Endothelial cell of umbilical vein (primary cell): ENCODE measurements at places on chromosomes 4 and X. TPM values are rescaled to one million over a fixed set of nuclear protein-coding genes. Genes with fewer than 3 reads are reported as not detected.

DNA sequence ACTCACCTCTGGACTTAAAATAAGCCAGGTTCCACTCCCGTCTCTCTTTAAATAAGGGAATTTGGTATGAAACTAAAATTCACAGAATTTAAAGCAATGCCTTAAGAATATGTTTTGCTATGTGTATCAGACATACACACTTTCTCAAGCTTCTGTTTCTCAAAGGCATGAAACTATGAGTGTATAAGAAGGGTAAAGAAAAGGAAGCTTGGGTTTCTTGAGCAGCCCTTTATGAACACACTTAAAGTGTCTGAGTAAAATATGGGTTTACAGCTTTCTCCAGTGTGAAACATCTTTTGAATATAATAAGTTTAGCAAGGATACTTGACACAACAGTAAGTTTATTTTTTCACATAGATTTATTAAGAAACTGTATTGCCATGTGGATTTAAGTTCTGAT, 370.5 kb downstream of the TMA16 start:
- no peak for DNase-seq

Gene SPANXD
- polyA plus RNA-seq: not detected in 2 replicates

GRCh38 chr4:101155368-101155767, 192.0 kb downstream of the PPP3CA start:
- peak; percentile 8 for DNase-seq

DNA sequence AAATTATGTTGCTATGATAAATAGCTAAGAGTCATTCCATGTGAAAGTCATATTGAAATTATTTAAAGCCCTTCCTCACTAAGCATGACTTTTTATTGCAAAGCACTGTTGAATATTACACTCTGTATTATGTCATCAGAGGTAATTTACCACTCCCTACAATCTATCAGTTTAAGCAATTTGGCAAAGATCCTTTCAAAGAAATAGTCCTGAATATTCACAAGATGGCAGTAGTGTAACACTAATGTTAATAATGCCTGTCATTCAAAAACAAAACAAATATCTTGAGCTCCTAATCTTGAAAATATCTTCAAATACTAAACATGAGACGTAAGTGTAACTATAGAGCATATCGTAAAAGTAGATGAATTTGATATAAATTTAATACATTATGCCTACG, 208.6 kb upstream of the TECRL start:
- DNase-seq: no peak

DNA sequence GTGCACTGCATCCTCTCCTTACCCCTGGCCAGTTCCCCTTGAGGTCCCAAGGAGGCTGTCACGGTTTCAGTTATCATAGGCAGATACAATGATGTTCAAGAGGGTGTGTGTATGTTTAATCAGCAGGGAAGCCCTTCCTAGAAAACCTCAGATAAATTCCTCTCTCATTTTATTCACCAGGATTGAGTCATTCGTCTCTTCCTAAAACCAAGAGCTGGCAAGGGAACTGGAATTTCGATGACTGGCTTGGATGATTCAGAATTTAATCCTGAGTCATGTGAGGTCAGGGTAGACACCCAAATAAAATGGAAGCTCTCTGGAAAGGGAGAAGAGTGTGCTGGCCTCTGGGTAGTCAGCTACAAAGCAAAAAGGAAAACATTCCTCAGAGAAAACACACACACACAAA, 106.2 kb upstream of the RAPGEF2 start:
- DNase-seq: peak; percentile 90

- DNase-seq: no peak
Measured at GRCh38 chrX:97637289-97637688, 753.6 kb downstream of the RPA4 start.

DNA sequence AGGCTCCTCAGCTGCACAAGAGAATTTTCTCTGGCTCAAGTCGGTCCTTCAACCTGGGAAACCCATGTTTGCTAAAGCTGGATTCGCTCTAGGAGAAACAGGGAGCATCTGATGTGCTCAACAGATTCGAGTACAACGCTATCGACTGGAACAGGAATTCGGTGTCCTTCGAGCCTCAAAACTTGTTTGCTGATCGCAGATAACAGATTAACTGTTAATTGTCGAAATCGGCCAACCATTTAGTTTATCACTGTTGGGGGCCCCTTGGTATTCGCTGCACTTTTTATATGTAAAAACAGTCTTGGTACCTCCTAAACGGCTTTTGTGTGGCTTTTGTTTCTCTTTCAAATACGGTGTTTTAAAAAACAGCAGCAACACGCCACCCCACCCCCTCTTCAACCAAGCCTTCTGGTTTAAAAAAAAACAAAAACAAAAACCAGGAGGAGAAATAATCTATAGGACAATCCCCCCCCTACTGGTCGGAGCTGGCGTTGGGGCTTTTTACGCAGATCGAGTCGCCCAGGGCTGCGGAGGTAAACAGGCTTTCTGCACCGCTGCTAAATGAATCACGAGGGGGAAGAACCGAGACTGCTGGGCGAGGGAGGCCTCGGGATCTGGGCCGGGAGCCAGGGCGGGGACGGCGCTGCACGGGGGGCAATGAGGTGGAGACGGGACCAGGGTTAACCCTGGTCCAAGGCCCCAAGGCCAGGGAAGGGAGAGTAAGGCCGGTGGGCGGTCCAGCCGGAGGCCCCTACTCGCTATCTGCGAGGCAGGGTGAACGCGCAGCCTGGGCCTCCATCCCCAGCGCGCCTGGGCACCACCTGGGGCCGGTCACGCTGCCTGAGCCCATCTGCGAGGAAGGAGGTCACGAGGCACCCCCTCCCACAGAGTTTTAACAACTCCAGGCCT, 71.7 kb upstream of the BCOR start:
- DNase-seq: peak; percentile 78

DNA sequence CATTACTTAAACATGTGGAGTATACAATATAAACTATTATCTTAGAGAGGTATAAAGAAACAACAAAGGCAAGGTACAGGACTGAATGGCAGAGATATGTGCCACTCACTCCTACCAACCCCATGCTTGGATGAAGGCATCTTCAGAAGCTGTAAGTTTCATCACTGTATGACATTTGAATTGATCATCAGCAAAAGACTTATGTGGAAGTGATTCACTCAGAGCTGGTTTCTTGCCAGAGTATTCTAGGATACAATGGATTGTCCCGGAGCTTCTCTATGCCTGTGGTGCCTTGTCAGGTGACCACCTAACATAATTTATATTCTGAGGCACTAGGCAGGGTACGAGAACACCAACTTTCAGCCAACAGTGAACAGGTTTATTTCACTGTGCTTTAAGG, 392.2 kb downstream of the PPP1R2C start:
- DNase-seq: no peak

- DNase-seq: no peak
Measured at GRCh38 chrX:92247076-92247475, 467.9 kb downstream of the PCDH11X start.

DNA sequence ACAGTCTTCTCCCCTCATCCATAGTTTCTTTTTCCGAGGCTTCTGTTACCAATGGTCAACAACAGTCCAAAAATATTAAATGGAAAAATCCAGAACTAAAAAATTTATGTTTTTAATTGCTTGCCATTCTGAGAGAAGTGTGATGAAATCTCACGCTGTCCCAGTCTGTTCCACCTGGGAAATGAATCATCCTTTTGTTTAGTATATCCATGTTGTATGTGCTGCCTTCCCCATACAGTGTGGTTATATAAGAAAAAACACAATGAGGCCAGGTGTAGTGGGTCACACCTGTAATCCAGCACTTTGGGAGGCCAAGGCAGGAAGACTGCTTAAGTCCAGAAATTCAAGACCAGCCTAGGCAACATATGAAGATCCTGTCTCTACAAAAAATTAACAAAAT, 161.6 kb downstream of the CHIC2 start:
- DNase-seq: no peak

DNA sequence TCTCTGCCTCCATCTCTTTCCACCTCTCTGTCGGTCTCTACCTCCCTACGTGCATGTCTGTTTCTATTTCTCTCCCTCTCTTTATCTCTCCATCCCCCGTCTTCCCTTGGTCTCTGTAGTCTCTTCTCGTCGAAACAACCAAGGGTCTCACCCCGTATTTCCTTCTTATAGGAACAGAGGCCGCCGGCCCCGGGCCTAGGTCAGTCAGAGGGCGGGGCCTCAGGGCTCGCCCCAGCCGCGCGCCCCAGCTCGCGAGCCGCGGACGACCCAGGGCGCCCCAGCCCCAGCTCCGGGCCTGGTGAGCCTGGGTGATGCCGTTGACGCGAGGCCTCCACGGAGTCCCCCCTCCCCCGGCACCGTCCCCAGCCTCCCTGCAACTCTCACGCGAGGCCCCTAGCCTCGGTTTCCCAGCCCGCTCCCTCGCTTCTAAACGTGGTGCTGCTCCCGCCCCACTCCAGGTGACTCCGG, 6.6 kb downstream of the TIMM17B start:
- DNase-seq: no peak
